GM20000 (cell line): ENCODE measurements at places on chromosomes 2 and 18.

DNA sequence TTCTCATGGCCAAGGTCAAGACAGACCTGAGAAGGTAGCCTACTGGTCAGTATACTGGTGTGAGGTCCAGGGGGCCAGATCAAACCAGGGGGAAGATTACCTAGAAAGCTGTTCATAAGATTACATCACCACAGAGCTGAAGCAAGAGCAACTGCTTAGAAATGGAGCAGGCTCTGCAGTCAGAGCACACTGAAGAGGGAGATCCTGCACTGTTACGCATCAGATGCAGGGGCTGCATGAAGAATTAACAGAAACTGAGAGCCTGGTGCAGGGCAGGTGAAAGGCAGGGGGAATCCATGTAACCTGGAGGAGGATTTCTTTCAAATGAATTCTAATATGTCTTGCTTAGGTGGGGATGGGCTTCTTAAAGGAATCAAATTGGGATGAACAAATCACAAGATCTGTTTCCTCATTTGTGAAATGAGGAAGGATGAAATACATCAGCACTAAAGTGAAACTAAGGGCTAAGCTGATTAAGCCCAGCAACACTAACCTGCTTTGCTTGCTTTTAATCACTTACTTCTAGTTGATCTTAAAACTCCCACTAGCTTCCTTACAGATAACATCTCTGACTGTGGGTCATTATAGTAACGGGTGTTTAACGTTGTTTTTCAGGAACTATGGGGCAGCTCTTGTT lies 74.3 kb upstream of the ADAM23 start:
- no peak for DNase-seq

- DNase-seq: peak; percentile 45
Measured at GRCh38 chr2:54866868-54867267, 143.4 kb downstream of the EML6 start.

DNA sequence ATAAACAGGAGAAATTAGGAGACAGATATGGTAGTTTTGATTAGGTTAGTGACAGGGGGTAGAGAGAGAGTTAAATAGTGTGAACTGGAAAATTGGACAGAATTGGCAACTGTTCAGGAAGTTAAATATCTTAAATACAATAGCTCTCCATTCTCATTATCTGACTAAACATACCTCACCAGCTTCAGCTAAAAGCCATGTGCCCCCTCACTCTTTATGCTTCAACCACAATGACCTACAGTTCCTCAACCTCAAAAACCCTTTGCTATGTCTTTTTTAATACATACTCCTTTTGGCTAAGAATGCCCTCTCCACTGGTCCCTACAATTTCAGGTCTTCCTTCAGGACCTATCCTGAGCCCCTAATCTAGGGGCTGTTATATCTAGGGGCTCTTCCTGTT lies 740.2 kb upstream of the ZEB2 start:
- no peak for DNase-seq

DNA sequence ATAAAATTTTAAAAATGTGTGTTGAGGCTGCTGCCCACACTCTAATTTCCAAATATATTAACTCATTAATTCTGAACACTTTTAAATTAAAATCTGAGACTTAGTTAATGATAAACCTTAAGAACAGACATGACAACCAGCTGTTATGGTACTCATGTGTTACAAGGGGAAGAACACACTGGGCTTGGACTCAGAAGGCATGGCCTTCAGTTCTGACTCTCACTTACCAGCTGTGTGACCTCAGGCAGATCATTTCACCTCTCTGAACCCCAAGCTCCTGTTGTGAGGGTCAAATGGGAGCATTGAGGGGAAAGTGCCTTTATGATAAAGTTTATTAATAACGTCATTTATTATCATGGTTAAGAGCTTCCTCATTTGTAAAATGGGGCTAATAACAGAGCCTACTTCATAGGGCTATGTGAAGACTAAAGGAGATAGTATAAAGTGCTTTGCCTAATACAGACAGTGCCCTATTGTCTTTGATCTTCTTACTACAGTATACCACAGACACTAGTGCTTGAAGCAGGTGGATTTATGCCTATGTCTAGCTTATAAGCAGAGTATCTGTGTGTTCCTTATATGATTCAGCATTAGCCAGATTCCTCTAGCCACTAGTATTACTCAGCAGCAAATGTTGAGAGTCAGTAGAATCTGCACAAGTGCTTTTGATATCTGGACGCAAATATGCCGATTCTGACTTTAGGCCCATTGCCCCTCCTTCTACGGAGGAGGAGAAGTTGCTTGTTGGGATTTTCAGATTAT lies 99.6 kb downstream of the SGPP2 start:
- no peak for DNase-seq

DNA sequence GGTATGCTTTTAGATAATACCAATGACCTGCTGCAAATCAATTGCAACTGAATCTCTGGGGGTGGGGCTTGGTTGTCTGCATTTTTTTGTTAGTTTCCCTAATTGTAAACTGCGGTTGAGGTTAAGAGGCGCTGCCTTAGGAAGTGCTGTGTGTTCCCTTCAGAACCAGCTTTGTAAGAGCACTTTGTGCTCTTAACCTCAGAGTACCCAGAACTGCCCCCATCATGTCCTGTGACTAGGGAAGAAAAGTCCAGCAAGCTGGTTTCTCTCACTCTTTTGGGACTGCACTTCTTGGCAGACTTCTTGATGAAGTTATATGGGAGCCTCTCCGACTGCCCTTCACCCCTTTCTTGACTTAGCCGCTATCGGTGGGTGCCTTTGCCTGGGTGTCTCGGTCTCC lies 245.5 kb upstream of the CXCR4 start:
- DNase-seq: no peak
